Bronchial epithelial cell (primary cell): ENCODE measurements at places on chromosomes 16 and 17. TPM values are rescaled to one million over a fixed set of nuclear protein-coding genes. Genes with fewer than 3 reads are reported as not detected.

GRCh38 chr16:66605177-66605978 is 874 bp downstream of the CMTM3 start:
- no peak for DNase-seq

SMTNL2 gene
- not detected in 2 replicates for total RNA-seq

DNA sequence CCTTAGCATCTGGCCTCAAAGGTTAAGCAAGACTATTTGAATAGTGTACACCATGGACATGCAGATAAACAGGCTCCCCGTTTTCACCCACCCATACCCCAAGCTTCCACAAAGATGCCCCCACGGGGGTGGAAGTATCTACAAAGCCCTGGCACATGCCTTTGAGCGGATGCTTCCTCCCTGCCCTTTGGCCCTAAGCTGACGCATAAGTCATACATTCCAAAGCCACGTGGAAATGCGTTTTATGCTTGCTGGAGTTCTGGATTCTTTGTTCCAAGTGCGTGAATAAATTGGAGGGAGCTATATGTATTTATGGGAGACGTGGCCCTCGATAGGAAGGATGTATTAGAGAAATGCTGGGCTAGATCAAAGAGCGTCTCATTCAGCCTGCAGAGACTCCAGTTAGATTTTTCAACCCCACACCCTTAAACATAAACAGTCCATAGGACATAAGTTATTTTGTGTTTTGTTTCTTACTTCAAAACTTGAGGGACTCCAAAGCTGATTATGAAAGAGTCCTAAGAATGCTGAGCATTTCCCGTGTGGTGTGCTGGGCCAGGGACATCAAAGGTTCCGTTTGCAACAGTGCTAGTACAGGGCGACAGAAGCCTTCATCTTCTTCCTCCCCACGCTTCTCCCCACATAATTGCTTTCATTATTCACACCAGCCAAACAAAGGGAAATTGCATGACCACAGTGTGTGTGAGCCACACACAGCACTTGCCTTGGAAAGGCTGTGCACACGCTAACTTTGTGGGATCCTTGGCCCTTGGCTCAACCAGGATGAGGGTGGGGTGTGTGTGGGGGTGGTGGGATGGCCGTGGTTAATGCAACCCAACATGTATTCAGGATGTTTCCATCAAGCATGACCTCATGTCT is 73.6 kb downstream of the WIPI1 start:
- no peak for DNase-seq

GRCh38 chr16:50836121-50836621 is 94.3 kb downstream of the CYLD start:
- DNase-seq, result no peak

HEATR9 gene
- not detected in 2 replicates for total RNA-seq

GRCh38 chr16:30087181-30087898 is 4.4 kb downstream of the TBX6 start:
- no peak for DNase-seq

GRCh38 chr17:12756786-12757185 is 32.5 kb upstream of the ARHGAP44 start:
- peak; percentile 67 for DNase-seq

- no peak for DNase-seq
Observed at GRCh38 chr16:13313351-13313750, 412.0 kb downstream of the SHISA9 start.

DNA sequence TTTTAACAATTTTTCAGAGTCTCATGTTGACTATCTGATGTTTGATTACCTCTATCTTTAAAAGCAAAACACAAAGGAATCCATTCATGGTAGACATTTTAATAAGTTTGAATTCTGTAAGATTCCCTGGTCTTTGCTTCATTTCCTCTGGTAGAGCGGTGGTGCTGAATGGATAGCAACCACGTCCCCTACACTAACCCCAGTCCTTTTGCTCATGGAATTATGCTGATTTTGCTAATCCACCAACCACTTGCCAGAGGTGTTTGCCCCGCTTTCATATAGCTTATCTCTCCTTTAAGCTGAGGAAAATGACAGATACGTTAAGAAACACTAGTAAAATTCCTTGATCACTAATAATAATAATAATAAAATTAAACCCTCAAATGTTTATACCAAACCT is 9.5 kb downstream of the KCNJ16 start:
- DNase-seq, result no peak

DNA sequence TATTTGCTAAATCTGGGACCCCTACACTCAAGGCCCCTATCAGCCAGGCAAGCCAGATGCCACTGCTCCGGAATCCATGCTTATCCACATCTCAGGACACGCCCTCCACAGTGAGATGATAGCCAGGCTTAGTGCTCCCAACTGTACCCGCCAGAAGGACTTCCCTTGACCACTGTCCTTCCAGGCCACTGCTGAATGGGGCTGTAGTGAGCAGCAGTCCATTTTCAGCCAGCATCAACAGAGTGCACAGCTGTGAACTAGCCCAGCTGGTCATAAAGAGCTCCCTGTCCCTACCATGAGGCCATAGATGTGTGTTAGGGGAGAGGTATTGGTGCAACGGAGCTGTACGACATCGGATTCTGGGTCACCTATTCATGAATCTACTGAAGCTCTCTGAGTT is 13.0 kb upstream of the MED9 start:
- no peak for DNase-seq

DNA sequence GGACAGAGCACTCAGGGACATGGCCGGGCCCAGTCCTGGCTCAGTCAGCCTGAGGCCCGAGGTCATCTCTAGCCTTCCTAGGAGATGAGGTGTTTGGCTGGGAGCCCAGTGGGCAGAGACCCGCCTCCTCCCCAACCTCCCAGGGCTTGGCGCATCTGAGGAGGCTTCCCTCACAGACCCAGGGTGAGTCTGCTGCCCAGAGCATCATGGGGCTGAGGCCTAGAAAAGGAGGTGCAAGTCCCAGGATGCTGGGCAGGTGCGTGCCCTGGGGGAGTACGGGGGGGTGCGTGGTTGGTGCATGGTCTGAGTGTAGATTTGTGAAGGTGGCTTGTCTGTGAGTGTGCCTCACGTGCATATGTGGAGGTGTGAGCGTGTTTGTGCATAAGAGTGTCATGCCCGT is 4.7 kb downstream of the PDE6G start:
- peak; percentile 33 for DNase-seq

- peak; percentile 40 for DNase-seq
Observed at GRCh38 chr17:64329588-64329987, 61.1 kb downstream of the PECAM1 start.

SLC38A8 gene
- total RNA-seq, result not detected in 2 replicates
